NCI-H146 (cell line): ENCODE measurements at places on chromosomes 2 and 18.

GRCh38 chr2:105915005-105915558 lies 170.4 kb downstream of the NCK2 start:
- DNase-seq: no peak

DNA sequence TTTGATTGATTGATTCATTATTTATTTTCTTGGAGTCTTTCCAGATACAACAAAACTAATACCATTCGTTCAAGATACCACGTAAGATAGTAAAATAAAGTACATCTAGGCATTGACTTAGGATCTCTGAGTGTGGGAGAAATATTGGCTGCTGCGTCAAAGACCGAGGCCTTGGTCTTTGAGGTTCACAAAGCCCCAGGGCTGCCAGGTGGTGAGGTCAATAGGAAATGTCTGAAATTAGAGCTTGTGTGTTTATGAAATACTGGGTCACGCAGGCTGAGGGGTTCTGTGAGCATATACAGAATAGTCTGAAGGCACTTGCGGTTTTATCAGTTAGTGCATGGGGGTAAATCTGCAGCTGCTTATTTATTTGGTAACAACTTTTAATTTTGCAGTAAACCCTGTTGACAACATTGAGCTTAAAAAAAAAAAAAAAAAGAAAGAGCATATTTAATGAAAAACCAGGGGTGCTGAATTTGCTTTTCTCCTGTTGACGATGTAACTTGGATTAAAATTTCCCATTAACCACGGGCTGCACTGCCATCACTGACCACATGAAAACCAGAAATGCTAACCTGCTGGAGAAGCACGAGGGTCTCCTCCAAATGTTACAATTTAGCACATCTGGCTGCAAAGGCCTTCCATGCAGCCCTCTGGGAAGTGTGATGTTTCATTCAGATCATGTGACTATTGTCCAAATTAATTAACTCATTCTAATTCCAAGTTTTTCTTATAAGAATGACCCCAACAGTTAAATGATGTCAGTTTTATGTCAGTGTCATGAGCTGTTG lies 27.1 kb upstream of the SERPINB12 start:
- DNase-seq: no peak

GRCh38 chr2:117068371-117068770 lies 746.1 kb upstream of the DDX18 start:
- DNase-seq: no peak

DNA sequence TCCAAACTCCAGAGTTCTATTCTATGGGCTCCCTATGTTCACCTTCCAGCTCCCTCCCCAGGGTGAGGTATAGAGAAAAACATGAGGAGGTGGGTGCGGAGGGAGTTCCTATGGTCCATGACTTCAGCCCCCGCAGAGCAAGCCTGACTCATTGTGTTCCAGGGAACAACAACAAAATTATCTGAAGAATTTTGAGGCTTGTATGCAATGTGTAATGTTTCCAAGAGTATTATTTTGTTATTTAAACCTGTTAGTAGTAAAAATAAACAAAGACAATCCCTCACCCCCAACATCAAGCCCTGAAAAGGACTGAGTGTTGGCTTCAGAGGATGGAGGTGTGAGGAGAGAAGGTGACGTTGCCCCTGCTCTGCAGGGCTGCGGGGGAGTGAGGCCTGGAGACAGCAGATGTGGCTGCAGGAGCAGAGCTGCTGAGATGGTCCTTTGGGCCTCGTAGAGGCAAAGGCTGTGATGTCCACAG lies 29.0 kb downstream of the LAMA3 start:
- DNase-seq: no peak

- no peak for DNase-seq
Measured at GRCh38 chr2:101775092-101775491, 77.6 kb downstream of the MAP4K4 start.

DNA sequence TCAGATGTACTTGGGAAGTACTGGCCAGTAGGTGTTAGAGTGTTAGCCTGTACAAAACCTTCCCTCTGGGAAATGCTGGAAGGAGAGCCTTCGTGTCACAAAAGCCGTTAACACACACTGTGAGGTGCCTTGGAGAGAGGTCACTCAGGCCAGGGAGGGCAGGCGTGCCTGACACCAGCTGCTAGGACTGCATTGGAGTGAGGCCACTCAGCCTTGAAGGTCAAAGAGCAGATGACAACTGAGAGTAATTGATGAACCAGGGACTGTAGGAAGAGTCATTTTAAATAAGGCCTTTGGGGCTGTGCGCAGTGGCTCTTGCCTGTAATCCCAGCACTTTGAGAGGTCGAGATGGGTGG lies 45.4 kb downstream of the ASAP2 start:
- DNase-seq: no peak

DNA sequence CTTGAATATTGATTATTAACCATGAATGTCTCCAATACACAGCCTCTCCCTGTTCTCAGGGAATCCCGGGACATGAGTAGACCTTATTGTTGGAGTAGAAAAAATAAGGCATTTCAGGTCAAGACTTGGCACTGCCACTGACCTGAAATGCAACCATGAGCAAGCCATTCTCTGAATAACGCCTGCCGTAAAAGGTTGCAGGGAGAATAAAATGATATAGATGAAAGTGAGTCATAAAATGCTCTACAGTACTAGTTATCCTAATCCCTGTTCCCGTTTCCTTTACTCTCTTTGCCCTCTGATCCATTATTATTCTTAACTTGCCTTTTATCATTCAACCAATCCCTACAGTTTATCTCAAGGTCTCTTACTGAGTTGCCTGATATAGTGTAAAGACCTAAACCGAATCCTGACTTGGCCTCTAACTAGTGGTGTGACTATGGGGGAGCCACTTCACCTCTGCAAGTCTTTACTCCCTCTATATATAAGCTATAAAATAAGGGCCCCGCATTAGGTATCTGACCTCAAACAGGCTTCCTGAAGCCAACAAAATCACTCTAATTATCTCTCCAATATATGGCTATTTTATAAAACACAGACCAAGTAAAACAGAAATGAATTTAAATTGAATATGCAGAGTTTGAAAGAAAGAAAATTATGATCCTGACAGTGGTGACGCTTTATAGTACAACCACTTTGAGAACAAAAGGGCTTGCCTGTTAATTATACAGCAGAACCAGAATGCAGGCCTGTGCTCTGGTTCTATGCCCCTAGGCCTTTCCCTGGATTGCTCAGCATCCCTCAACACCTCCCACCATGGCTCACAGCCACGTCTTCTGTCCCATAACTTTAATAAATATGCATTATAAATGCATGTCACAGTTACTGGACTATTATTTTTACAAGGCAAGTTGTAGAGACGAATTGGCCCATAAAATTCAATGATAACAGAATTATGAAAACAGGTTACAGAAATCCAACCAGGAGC lies 183.1 kb downstream of the STK39 start:
- no peak for DNase-seq

- DNase-seq: no peak
Measured at GRCh38 chr2:96113951-96114350, 2.4 kb downstream of the ADRA2B start.

DNA sequence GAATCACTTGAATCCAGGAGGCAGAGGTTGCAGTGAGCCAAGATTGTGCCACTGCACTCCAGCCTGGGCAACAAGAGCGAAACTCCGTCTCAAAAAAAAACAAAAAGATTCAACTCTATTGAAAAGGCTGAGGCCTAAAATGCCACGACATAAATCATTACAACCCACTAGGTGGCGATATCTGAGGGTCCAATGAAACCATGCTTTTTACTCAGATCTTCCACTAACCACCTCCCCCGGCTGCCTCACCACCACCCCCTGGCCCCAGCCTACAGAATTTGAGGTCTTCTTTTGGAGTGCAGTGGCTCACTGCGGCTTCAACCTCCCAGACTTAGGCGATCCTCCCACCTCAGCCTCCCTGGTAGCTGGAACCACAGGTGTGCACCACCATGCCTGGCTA lies 57.5 kb downstream of the AP1S3 start:
- DNase-seq: no peak

DNA sequence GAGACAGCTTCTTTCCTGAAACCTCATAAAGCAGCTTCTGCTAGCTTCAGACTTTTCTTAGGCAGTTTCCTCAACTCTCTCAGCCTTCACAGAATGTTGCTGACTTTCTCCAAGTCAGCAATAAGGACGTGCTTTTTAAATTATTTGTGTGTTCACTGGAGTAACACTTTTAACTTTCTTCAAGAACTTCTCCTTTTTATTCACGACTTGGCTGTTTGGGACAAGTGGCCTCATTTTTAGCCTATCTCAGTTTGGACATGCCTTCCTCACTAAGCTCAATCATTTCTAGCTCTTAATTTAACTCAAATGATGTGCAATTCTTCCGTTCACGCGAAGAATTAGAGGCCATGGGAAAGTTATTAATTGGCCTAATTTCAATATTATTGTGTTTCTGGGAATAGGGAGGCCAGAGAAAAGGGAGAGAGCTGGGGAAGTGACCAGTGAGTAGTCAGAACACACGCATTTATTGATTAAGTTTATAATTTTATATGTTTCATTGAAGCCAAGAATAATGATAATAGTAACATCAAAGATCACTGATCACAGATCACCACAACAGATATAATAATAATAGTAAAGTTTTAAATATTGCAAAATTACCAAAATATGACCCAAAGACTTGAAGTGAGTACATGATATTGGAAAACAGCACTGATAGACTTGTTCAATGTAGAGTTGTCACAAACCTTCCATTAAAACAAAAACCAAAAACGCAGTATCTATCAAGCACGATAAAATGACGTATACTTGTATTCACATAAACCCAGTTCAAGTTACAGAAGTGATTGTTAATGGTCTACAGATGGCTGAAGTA lies 4.8 kb downstream of the REG1A start:
- DNase-seq: no peak

- DNase-seq: no peak
Measured at GRCh38 chr2:104836265-104836664, 17.6 kb upstream of the POU3F3 start.

- DNase-seq: peak; percentile 14
Measured at GRCh38 chr2:213640738-213641425, 356.6 kb downstream of the SPAG16 start.

- DNase-seq: no peak
Measured at GRCh38 chr18:78711316-78711715, 268.3 kb upstream of the SALL3 start.

GRCh38 chr18:60024345-60024744 lies 124.5 kb downstream of the PMAIP1 start:
- no peak for DNase-seq

- DNase-seq: no peak
Measured at GRCh38 chr2:17184512-17184911, 333.7 kb downstream of the RAD51AP2 start.

DNA sequence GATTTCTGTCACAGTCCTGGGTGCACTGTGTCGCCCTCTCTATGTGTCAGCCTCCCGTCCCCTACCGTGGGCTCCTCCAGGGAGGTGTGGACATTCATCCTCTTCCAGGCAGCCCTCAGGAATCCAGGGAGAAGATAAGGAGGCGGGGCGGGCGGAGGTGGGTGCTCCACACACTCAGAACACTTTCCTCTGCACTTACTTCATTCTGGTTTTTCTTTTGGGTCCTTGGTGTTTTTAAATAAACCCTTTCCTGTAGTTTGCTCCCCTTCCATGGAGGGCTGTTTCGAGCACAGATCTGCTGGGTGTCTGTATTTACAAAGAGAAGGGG lies 183.9 kb downstream of the FAM210A start:
- DNase-seq: no peak

DNA sequence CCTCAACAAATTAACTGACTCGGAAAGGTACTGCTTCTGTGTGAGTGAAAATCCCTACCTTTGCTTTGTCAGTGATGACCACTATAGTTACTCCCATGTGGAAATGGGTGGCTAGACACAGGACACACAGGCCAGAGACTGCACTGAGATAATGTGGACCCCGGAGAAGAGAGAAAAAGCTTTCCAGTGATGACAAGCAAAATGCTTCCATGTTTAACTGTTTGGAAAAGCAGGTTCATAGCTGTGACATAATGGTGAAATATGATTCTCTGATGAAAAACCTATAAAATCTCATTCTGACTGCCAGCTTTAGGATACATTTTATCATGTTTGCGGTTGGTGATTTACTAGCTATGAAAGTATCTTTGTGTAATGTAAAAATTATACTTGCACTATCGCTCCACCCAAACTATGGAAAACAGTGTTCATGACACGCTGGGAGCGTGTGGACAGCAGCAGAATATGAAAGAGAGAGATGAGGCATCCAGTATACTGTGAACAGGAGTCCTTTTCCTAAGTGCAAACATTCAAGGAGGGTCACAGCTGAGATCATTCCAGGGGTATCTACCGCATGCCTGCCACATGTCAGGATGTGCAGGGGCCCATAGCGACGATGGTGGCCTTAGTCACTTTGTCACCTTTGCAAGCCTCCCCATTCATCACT lies 782.7 kb upstream of the SOX11 start:
- DNase-seq: no peak

GRCh38 chr2:173175222-173175621 lies 99.6 kb downstream of the MAP3K20 start:
- no peak for DNase-seq

- DNase-seq: no peak
Measured at GRCh38 chr2:7094231-7094741, 177.1 kb downstream of the RNF144A start.

DNA sequence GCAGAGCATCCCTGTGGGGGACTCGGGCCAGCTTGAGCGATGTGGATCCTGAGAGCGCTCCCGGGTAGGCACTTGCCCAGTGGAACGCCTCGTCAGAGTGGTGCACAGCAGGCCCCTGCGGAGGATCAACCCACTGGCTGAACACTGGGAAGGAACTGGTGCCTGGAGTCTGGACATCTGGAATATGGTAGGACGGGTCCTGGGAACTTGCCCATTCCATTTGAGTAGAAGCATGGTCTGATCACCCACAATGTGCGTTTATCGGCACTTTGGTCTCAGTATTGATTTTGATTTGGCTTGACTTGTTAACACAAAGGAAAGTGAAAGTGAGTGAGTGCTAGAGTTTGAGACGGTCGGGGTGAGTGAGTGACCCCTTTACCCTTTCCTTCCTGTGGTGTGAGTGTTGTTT lies 1336.2 kb upstream of the CHAC2 start:
- no peak for DNase-seq

DNA sequence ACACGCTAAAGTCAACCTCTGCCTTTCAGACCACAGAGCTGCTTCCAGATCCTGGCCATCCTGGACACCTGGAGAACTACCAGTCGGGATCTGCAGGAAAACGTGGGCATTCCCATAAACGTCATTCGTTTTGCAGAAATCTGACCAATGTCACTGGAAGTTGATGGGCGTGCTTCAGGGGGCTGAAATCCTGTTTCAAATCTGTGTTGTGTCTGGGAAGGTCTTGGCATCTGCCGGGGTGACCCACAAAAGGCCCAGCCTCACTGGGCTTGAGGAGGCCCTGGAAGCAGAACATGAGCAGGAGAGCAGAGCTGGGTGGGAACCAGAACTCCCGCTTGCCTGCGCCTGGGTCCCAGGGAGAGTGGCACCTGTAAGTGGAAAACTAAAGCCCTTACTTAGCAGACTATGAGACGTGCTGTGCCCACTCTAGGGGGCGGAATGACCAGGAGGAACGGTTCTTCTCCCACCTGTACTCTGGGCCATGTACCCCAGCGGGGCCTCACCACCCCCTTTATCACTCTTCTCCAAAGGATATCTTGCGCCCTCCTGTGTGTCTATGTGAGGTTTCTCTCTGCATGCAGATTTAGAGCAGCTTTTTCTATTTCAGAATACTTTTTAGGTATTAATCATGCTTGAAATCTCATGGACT lies 200.9 kb downstream of the FAM210A start:
- no peak for DNase-seq

- no peak for DNase-seq
Measured at GRCh38 chr2:109372614-109373013, 241.2 kb downstream of the SEPTIN10 start.

- no peak for DNase-seq
Measured at GRCh38 chr18:23306822-23307221, 146.3 kb upstream of the RIOK3 start.
